ENCODE measurements at places on chromosomes 11 and 22. TPM values are rescaled to one million over a fixed set of nuclear protein-coding genes. Genes with fewer than 3 reads are reported as not detected.

The P4HA3 gene
- 1.3 TPM for polyA plus RNA-seq

The FGF19 gene
- polyA plus RNA-seq, result 0.04 TPM

The SYT13 gene
- polyA plus RNA-seq, result 25.5 TPM

The UCP3 gene
- polyA plus RNA-seq, result 2.3 TPM

The CYTH4 gene
- 4.3 TPM for polyA plus RNA-seq

The CRYBB3 gene
- 0.16 TPM for polyA plus RNA-seq

- no peak for DNase-seq
- H3K4me3 ChIP-seq, result no peak overlapping the region
- H3K27me3 ChIP-seq, result no peaks in the 10 kb centered on the region
- no peak overlapping the region for H3K27ac ChIP-seq
- H3K4me1 ChIP-seq, result no peaks in the 10 kb centered on the region
- peaks cover 30% of the 10 kb centered on the region for H3K36me3 ChIP-seq
Observed at GRCh38 chr11:10793470-10794255, 15.1 kb downstream of the EIF4G2 start.

DNA sequence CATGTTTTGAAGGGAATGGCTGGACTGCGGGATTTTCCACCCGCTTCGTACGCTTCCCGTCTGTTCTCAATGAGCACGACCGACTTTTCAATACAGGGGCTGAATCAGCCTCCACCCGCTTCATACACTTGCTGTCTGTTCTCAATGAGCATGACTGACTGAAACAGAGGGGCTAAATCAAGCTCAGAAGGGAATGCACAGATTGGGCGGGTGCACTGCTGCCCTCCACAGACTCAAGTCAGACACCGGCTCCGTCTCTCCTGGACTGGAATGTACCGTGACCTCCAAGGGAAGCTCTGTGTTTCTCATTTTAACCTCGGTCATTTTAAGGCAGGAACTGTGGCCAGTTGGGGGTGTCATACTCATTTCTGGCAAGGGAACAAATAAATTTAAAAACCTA lies 48.5 kb downstream of the BRD1 start:
- H3K4me1 ChIP-seq, result no peaks in the 10 kb centered on the region
- H3K4me3 ChIP-seq, result no peak overlapping the region
- no peak for DNase-seq
- H3K36me3 ChIP-seq, result peaks cover 69% of the 10 kb centered on the region
- no peaks in the 10 kb centered on the region for H3K27me3 ChIP-seq
- no peak overlapping the region for H3K27ac ChIP-seq

- no peaks in the 10 kb centered on the region for H3K36me3 ChIP-seq
- H3K27me3 ChIP-seq, result peaks cover 9% of the 10 kb centered on the region
- H3K4me3 ChIP-seq, result no peak overlapping the region
Observed at GRCh38 chr11:45580399-45580798, 85.0 kb downstream of the CHST1 start.

GRCh38 chr11:119797123-119797611 lies 68.2 kb upstream of the NECTIN1 start:
- no peaks in the 10 kb centered on the region for H3K36me3 ChIP-seq
- no peak overlapping the region for H3K4me3 ChIP-seq
- DNase-seq, result peak; percentile 41
- H3K4me1 ChIP-seq, result no peaks in the 10 kb centered on the region

DNA sequence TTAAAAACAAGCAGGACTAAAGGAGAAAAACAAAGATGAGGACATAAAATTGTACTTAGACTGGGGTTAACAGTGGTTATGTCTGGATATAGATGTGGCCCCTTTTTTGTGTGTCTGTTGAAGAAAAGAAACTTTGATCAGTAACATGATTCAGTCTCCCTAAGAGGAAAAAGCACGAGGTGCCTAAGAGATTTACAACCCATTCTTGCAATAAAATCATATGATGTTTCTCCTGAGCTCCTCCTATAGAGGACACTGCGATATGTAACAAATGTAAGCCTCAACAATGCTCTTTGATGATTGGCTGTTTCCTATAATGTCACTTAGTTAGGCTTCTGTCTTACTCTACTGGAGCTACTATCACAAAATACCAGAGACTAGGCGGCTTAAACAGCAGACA lies 77.9 kb downstream of the FBXO7 start:
- H3K27ac ChIP-seq, result no peak overlapping the region
- DNase-seq, result peak; percentile 51
- H3K4me1 ChIP-seq, result no peaks in the 10 kb centered on the region
- H3K27me3 ChIP-seq, result no peaks in the 10 kb centered on the region
- H3K36me3 ChIP-seq, result no peaks in the 10 kb centered on the region

GRCh38 chr11:834371-835316 lies 1.9 kb downstream of the CD151 start:
- peak; percentile 79 for DNase-seq
- peak overlapping the region; percentile 89 for H3K27ac ChIP-seq
- peak overlapping the region; percentile 85 for H3K4me3 ChIP-seq
- H3K4me1 ChIP-seq, result peaks cover 69% of the 10 kb centered on the region
- H3K27me3 ChIP-seq, result peaks cover 27% of the 10 kb centered on the region

DNA sequence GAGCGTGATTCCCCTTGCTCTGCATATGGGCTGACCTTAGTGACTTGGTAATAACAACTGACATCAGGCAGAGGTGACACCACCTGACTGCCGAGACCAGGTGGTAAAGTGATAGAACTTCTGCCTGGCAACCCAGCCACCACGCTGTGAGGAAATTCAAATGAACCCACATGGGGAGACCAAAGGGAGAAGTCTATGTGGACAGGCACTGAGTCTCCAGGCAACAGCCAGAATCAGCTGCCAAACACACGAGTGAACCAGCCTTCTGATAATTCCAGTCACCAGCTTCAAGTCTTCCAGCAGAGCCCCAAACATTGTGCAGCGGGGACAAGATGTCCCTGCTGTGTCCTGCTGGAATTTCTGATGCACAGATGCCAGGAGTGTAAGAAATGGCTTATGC lies 29.7 kb downstream of the SPATA19 start:
- no peak for DNase-seq
- no peak overlapping the region for H3K4me3 ChIP-seq
- H3K27me3 ChIP-seq, result peaks cover 3% of the 10 kb centered on the region
- H3K27ac ChIP-seq, result no peak overlapping the region

DNA sequence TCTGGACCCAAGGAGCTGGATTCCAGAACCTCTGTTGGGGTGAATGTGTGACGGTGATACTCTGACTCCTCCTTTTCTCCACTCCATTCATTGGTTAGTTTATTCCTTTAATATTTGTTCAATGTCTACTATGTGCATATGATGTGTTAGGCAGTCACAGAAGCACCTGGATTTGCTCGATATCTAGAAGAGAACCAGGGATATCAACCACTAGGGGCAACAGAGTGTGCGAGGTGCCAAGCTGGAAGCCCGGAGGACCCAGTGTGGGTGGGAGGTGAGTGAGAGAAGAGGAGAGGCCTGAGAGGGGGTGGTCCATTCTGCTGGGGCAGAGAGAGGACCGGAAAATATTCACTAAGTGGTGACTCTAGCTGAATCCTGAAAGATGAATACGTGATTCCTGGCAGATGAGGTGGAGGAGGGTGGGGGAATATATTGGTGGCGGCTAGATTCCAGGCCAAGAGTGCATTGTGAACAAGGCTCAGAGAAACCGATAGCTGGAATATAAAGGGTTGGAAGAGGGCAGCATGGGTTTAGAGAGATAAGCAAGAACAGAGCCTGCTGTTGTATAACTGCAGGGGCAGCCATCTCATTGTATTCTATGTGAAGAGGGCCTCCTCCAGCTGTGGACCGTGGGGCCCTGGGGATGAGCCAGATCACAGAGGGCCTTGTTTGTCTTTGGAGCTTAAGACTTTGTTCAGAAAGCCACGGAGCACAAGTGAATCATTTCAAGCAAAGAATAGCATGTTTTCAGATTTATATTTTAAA lies 6.9 kb upstream of the TIMP3 start:
- no peak for DNase-seq
- no peaks in the 10 kb centered on the region for H3K27me3 ChIP-seq
- H3K4me3 ChIP-seq, result no peak overlapping the region
- no peaks in the 10 kb centered on the region for H3K36me3 ChIP-seq
- peaks cover 10% of the 10 kb centered on the region for H3K4me1 ChIP-seq

- no peak overlapping the region for H3K27ac ChIP-seq
- H3K36me3 ChIP-seq, result no peaks in the 10 kb centered on the region
- H3K27me3 ChIP-seq, result no peaks in the 10 kb centered on the region
- no peak for DNase-seq
- H3K4me3 ChIP-seq, result no peak overlapping the region
- H3K4me1 ChIP-seq, result no peaks in the 10 kb centered on the region
Observed at GRCh38 chr11:113085446-113085845, 124.2 kb downstream of the NCAM1 start.

DNA sequence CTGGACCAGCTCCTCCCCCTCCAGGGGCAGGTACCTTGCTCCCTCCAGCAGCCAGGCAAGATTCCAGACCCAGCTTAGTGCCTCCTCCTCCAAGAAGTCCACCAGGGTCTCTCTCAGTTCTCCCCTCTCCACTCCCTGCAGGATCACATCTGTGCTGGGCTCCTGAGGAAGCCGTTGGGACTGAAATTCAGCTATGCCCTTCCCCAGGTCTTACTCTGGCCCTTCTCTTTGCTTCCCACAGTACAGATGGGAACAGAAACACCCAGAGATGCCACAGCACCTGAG lies 14.6 kb downstream of the WNT7B start:
- no peak overlapping the region for H3K4me3 ChIP-seq
- H3K36me3 ChIP-seq, result no peaks in the 10 kb centered on the region
- H3K4me1 ChIP-seq, result no peaks in the 10 kb centered on the region

GRCh38 chr11:117663821-117664220 lies 133.2 kb downstream of the DSCAML1 start:
- no peak overlapping the region for H3K27ac ChIP-seq
- no peaks in the 10 kb centered on the region for H3K27me3 ChIP-seq
- no peak for DNase-seq
- no peaks in the 10 kb centered on the region for H3K36me3 ChIP-seq
- peaks cover 24% of the 10 kb centered on the region for H3K4me1 ChIP-seq

DNA sequence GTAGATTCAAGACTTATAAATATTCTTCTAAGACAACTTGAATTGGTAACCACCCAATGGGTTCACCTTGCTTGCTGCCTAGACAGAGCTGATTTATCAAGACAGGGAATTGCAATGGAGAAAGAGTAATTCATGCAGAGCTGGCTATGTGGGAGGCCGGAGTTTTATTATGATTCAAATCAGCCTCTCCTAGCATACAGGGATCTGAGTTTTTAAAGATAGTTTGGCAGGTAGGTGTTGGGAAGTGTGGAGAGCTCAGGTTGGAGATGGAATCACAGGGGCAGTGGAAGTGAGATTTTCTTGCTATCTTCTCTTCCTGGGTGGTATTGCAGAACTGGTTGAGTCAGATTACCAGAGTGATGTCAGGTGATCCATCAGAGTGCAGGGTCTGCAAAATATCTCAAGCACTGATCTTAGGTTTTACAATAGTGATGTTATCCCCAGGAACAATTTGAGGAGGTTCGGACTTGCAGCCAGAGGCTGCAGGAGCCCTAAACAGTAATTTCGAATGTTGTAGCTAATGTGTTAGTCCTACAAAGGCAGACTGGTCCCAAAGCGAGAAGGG lies 1448.6 kb upstream of the RAG2 start:
- no peaks in the 10 kb centered on the region for H3K36me3 ChIP-seq
- no peaks in the 10 kb centered on the region for H3K4me1 ChIP-seq
- no peak for DNase-seq
- no peak overlapping the region for H3K27ac ChIP-seq
- H3K27me3 ChIP-seq, result no peaks in the 10 kb centered on the region

DNA sequence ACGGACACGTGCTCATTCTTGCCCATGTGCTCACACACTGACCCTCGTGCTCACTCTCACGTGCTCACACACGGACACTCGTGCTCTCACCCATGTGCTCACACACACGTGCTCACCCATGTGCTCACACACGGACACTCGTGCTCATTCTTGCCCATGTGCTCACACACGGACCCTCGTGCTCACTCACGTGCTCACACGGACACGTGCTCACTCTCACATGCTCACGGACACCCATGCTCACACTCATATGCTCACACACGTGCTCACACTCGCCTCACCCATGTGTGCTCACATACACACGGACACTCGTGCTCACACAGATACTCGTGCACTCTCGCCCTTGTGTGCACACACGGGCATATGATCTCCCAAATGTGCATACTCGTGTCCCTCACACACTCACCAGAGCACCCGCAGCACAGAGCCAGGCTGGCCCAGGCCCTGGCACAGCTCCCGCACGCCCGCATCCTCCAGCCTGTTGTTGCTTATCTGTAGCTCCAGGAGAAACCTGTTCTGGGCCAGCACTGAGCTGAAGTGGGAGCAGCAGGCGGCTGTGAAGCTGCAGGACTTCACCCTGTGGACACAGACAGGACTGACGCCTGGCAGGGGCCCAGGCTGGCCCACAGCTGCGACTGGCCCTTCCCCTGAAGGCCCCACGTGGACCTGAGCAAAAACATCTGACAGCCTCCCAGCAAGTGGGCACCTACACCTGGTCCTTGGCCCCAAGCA lies 9.3 kb downstream of the RNH1 start:
- no peak overlapping the region for H3K27ac ChIP-seq
- no peak for DNase-seq
- H3K36me3 ChIP-seq, result peaks cover 88% of the 10 kb centered on the region

DNA sequence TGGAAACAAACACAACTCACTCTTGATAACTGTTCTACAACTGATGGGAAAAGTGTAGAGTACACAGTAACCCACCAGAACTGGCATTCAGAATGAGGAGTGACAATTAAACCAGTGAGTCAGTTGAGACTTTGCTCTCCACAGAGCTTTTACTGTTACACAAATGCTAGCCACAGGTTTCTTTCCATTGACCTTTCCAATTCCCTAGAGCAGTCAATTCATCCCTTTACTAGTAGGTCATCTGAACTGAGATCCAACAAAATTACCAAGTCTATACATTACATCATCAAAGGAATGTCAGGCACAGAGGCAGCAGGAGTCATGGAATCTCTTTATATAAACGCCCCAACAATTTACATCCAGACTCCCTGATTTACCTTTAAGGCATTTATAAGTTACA lies 65.9 kb downstream of the PHF21A start:
- no peaks in the 10 kb centered on the region for H3K27me3 ChIP-seq
- H3K4me3 ChIP-seq, result no peak overlapping the region
- DNase-seq, result peak; percentile 38
- H3K4me1 ChIP-seq, result no peaks in the 10 kb centered on the region
- H3K27ac ChIP-seq, result no peak overlapping the region
- peaks cover 5% of the 10 kb centered on the region for H3K36me3 ChIP-seq

- DNase-seq, result peak; percentile 52
- H3K36me3 ChIP-seq, result no peaks in the 10 kb centered on the region
- H3K4me1 ChIP-seq, result peaks cover 16% of the 10 kb centered on the region
Observed at GRCh38 chr11:56886455-56886854, 102.3 kb upstream of the OR5AK2 start.

DNA sequence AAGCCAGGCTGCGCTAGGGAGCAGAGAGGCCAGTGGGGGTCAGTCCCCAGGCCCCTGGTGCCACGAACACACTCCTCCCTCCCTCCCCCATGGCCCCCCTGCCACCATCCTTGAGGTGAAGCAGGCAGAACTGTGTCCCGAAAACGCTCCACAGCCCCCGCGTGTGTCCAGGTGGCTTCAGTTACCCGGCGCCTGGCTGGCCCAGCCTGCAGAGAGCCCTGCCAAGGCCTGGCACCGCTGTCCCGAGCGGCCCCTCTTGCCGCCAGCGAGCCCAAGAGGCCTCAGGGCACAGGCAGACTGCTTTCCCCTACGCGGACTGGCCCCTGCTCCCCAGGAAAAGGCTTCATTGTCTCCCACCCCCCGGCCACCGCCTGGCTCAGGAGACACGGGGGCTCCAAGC lies 27.7 kb downstream of the CDKN1C start:
- H3K36me3 ChIP-seq, result no peaks in the 10 kb centered on the region
- H3K4me3 ChIP-seq, result no peak overlapping the region
- H3K27ac ChIP-seq, result no peak overlapping the region
- no peak for DNase-seq
- H3K27me3 ChIP-seq, result peaks cover under 1% of the 10 kb centered on the region

- no peak overlapping the region for H3K27ac ChIP-seq
- H3K36me3 ChIP-seq, result no peaks in the 10 kb centered on the region
- H3K4me3 ChIP-seq, result no peak overlapping the region
- no peak for DNase-seq
- H3K4me1 ChIP-seq, result no peaks in the 10 kb centered on the region
- peaks cover 3% of the 10 kb centered on the region for H3K27me3 ChIP-seq
Observed at GRCh38 chr11:112421879-112422278, 161.2 kb upstream of the PLET1 start.

All from large intestine (tissue), 12 donors.